Prostate gland (tissue), 2 donors: ENCODE measurements at places on chromosomes 4 and X. TPM values are rescaled to one million over a fixed set of nuclear protein-coding genes. Genes with fewer than 3 reads are reported as not detected.

DNA sequence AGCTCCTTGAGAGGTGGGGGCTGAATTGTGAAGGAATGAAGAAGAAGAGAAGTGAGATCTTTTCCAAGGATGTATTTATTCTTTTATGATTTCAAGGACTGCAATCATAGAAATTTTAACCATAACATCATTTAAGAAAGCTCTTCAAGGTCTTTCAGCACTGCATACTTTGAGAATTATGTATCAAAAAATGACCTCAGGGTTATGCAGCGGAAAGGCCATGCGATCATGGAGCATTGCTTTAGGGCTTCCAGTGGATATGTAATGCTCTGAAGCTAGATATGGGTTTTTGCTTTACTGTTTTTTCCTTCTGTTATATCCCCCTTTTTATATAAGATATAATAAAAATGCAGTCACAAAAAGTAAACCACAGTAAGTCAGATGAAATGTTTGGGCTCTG is 38.7 kb downstream of the SGMS2 start:
- no peak for DNase-seq

Gene TMSB15B
- 10.4 TPM for total RNA-seq

Gene MAP7D2
- total RNA-seq, result 1.3 TPM

DNA sequence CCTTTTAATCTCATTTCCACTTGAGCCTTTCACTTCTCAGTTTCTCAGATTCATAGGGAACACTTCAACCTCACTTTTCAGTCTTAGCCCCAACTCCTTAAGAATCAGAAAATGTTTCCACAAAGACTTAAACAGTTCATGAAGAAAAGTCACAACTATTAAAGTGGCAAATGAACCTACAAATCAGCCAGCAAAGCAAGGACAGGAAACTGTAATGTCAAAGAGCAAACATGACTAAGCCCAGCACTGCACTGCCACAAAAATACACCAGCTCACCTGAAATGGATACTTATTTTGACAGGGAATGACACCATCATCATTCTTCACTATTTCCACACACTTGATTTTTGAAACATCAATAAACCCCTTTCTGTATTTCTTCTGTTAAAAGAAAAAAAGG is 41.8 kb upstream of the TXK start:
- no peak for DNase-seq

Gene S100P
- total RNA-seq, result 21.9 TPM

GRCh38 chr4:5340991-5341451 is 289.7 kb downstream of the STK32B start:
- DNase-seq, result no peak

DNA sequence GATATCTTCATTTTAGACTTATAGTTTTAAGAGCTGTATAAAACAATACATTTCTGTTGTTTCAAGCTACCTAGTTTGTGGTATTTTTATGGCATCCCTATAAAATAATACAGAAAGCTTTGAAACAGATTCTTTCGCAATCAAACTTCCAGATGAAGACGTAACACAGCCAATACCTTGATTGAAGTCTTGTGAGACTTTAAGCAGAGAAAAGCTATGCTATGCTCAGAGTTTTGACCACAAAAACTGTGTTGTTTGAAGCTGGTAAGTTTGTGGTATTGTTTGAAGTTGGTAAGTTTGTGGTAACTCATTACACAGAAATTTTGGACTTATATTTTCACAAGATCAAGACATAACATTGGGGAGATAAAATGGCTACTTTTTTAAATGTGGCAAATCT is 201.8 kb upstream of the UGT8 start:
- no peak for DNase-seq

- DNase-seq, result no peak
Observed at GRCh38 chr4:37604461-37604860, 81.7 kb downstream of the RELL1 start.

GRCh38 chr4:139126898-139127297 is 50.1 kb downstream of the ELF2 start:
- no peak for DNase-seq

- no peak for DNase-seq
Observed at GRCh38 chrX:7503251-7503650, 339.7 kb upstream of the VCX start.

GRCh38 chr4:83252782-83253405 is 31.7 kb downstream of the COQ2 start:
- DNase-seq, result peak; percentile 59

DNA sequence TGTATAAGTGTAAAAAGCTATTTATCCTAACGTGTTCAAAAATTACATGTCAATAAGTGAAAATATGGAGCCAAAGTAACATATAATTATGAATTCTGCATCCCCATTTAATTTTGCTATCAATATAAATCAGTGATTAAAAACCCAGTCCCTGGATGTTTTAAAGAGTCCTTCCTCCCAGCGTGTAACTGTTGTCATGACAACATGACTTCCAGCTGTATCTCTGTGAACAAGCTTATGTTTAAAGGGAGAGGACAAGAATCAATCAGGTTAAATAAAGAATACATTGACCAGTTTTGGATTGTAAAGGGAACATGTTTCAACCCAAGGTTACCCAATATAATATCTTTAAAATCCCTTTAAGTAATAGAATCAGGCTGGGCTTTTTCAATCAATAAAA is 219.7 kb downstream of the NSUN7 start:
- DNase-seq, result no peak

- no peak for DNase-seq
Observed at GRCh38 chrX:1221296-1221845, 8.9 kb upstream of the CRLF2 start.

Gene CENPVL2
- total RNA-seq, result 3.0 TPM

- no peak for DNase-seq
Observed at GRCh38 chr4:8540072-8540471, 40.1 kb upstream of the GPR78 start.

Gene CNOT6L
- total RNA-seq, result 27.7 TPM

- DNase-seq, result no peak
Observed at GRCh38 chr4:53061091-53061850, 199.2 kb downstream of the RASL11B start.

DNA sequence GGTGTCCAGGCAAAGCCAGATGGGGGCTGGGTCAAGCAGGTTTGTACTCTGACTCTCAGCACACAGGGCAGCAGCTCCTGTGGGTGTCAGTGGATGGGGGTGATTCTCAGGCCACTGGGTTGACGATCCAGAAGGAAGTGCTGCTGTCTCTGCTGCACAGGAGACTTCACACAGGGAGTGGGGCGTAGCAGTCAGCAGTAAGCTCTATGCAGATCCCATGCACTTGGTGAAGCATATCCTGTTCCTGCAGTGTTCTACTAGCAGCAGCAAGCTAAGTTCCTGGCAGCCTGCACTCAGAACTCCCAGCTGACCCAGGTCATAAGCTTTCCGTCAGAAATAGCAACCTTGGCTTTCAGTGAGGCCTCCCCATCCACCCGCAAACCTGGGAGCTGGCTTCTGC is 117.6 kb upstream of the NDST3 start:
- no peak for DNase-seq

Gene SPP1
- total RNA-seq, result 52.0 TPM

Gene DCLK2
- total RNA-seq, result 18.6 TPM

DNA sequence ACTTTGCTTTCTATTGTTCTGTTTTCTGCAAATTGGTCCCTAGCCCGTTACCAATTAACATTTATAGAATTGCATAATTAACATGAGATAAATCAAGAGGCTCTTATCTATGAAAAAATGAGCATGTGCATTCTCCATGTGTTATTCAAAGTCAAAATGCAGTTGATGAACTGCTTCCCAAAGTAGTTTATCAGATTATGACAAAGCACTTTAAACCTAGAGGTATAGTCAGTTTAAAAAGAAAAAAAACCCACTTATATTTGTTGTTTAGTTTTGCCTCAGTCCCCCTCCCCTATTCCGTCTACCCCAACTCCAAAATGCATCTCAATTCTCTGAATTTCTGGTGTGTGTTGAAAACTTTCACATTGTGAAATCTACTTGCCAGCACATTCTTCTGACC is 119.5 kb downstream of the ATXN3L start:
- no peak for DNase-seq

Gene HUWE1
- total RNA-seq, result 206 TPM

- DNase-seq, result no peak
Observed at GRCh38 chr4:148152868-148153625, 289.2 kb downstream of the NR3C2 start.

- DNase-seq, result no peak
Observed at GRCh38 chr4:41455206-41455605, 82.8 kb upstream of the LIMCH1 start.

GRCh38 chr4:183499801-183500200 is 5.1 kb upstream of the ING2 start:
- no peak for DNase-seq

DNA sequence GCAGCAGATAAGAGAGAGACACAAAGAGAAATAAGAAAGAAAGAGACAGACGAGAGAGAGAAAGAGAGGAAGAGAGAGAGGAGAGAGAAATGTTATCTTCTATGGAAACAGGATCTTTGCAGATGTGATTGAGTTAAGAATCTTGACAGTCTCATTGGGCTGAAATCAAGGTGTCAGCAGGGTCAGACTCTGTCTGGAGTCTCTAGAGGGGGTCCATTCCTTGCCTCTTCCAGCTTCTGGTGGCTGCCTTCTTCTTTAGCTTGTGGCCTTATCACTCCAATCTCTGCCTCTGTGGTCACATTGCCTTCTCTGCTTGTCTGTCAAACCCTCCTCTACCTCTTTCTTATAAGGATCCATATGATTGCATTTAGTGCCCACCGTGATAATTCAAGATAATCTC is 21.8 kb upstream of the GRPR start:
- DNase-seq, result no peak

Gene GLRA2
- total RNA-seq, result not detected

DNA sequence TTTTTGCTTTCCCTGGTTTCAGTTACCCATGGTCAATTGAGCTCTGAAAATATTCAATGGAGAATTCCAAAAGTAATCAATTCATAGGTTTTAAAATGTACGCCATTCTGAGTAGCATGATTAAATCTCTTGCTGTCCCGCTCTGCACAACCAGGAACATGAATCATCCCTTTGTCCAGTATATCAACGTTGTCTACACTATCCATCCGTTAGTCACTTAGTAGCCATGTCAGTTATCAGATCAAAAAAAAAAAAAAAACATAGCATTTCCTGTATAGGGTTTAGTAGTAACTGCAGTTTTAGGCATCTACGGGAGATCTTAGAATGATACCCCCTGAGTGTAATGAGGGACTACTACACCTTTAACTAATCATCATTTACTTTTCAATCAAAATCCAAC is 15.1 kb downstream of the LAMP2 start:
- no peak for DNase-seq

Gene ZCCHC12
- total RNA-seq, result 0.74 TPM

Gene PLAC8
- total RNA-seq, result 3.9 TPM

GRCh38 chrX:43976205-43976604 is 3.0 kb upstream of the NDP start:
- DNase-seq, result no peak

- no peak for DNase-seq
Observed at GRCh38 chr4:54333657-54334056, 104.6 kb downstream of the PDGFRA start.

DNA sequence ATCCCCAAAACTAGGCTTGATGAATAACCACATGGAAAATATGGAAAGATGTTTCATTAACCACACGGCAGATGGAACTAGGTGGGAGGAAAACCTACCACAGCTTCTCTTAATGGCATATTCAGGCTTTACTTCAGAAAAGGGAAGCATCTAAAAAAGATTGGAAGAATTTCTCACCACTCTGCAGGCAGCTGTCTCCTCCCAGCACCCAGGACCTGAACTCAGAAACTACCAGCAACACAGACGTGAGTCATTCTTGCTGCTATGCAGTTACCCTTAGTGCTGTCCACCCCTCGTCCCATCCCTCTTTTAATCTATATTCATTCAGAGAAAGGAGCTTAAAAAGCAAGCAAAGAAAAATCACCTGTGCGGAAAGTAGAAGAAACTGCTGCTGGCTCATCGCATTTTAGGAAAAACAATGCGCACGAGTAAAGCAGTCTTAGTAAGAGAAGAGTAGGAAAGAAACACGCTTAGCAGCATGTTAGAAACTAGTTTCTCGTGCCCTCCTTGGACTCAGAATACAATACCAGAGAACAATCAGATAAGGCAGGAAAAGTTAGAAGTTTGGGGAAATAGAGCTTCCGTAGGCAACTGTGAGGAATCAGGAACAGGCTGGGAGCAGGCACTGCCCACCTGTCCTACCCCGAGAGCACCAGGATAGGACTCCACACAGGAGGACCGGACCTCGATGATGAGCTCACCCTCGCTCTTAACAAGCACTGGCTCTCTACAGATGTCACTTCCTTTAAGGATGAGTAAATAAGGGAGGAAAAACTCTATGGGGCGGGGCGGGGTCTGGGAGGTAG is 48.1 kb upstream of the ENPP6 start:
- DNase-seq, result no peak

Gene AMTN
- total RNA-seq, result not detected

DNA sequence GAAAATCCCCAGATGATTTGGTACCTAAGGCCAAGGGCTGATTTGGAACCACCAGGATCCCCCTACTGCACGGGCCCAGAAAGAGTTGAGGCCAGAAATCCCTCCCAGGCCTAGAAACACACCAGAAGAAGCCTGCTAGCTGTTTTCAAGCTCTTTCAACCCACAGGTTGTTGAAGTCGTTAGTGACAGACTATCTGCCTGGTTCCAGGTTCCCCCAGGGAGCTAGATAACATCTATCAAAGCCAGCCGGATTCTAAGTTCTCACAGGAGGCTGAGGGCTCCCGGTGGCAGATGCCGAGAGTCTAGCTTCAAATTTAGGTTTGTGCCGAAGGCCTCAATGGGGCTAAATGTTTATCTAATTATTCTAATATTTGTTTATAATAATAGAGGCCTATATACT is 132.0 kb upstream of the ATP6AP2 start:
- DNase-seq, result no peak

Gene F8A1
- not detected for total RNA-seq

Gene SERPINA7
- not detected for total RNA-seq

- no peak for DNase-seq
Observed at GRCh38 chr4:157803421-157803820, 369.4 kb downstream of the GASK1B start.

DNA sequence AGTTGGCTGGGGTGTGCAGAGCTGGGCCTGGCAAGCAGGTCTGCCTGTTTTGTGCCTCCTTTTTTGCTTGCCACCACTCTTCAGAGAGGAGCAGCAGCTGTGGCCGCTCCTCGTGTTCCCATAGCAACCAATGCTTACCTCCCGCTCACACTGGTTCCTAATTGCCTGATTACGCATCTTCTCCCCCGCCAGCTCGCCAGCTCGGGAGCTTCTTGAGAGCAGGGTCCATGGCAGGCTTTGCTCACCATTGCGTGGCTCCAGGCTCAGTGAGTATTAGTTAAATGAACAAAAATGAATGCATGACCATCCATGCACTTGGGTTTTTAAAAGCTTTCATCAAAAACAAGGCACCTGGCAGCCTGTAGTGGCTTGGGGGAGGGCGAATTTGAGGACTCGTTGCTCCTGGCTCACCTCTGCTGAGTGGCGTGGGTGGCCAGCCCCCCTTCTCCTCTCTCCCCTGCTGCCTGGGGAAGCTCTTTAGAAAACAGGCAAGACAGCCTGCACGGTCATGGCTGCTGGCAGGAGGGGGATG is 14.2 kb upstream of the PJA1 start:
- DNase-seq, result no peak
